ENCODE measurements at places on chromosomes 6 and 20. TPM values are rescaled to one million over a fixed set of nuclear protein-coding genes. Genes with fewer than 3 reads are reported as not detected.

The GPX5 gene
- not detected for total RNA-seq

The OPRM1 gene
- not detected for total RNA-seq

The TRIM15 gene
- total RNA-seq = not detected

The BMP6 gene
- 2.9 TPM for total RNA-seq

The CYP39A1 gene
- total RNA-seq = not detected

The VIP gene
- total RNA-seq = not detected

The NT5E gene
- 24.8 TPM for total RNA-seq

The TGM3 gene
- total RNA-seq = not detected

The GABBR1 gene
- 188 TPM for total RNA-seq

The TTK gene
- total RNA-seq = 0.68 TPM

The RPS18 gene
- 3,593 TPM for total RNA-seq

The BPI gene
- not detected for total RNA-seq

The EMILIN3 gene
- not detected for total RNA-seq

The PPP1R3G gene
- total RNA-seq = 0.24 TPM

The FAXC gene
- total RNA-seq = not detected
